ENCODE measurements at places on chromosomes 6 and 20.

DNA sequence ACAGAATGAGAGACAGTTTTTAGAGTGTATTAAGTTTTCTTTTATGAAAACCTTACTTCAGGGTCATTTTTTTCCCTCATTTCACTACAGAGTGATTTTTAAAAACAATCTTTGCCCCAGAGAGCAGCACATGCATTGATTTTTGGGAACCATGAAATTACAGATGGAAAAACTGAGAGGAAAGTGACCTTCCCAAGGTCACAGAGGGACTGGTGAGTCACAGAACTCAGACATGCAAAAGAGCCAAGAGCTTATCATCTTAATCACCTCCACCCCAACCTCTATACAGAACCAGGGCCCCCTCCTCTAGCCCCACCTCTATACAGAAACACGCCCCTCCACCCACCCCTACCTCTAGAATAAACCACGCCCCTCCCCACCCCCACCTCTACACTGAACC lies 10.7 kb downstream of the PXMP4 start:
- DNase-seq: no peak

- DNase-seq: no peak
Measured at GRCh38 chr20:51340451-51340840, 202.1 kb downstream of the NFATC2 start.

DNA sequence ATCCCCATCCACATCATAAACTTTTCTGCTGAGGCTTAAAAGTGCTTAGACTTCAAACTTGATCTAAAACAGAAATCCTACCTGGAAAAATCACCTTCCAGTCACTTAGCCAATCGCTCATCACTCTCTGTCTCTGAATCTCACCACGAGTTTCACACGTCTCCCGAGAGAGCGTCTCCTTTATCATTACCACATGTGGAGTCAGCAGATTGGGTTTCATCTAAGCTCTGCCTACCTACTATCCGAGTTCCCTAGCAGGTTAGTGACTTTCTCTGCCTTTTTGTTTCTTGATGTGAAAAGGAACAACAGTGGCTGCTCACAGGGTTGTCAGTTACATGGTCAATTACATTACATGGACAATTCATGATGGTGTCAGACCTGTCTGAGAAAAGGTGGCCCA lies 286.2 kb downstream of the ESR1 start:
- no peak for DNase-seq

GRCh38 chr6:29757701-29758293 lies 34.6 kb downstream of the HLA-F start:
- no peak for DNase-seq

- no peak for DNase-seq
Measured at GRCh38 chr20:37878835-37879599, 23.9 kb upstream of the VSTM2L start.

DNA sequence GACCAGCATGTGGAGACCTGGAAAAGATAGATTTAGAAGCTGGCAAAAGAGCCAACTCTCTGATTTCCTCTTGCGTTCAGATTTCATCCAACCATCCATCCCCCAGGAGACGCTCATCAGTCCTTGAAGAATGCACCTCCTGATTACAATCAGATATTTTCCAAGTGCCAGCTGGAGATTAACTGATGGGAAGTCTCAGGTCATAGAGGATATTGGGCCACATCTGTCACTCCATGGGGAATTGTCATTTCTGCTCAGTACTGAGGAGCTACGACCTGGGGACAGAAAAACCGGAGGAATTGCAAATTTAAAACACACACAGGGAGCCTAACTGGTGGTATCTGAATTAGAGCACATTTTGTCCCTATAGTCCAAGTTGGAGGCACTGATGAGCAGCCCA lies 496.2 kb upstream of the SULF2 start:
- no peak for DNase-seq
